Breast epithelium (tissue), 4 donors: ENCODE measurements at places on chromosomes 7 and 10. TPM values are rescaled to one million over a fixed set of nuclear protein-coding genes. Genes with fewer than 3 reads are reported as not detected.

The NUTM2E gene
- total RNA-seq: not detected

The ADAM8 gene
- total RNA-seq: 5.0 TPM

The AGBL3 gene
- total RNA-seq: 5.1 TPM

The VIPR2 gene
- total RNA-seq: 4.6 TPM

The PKD2L1 gene
- total RNA-seq: 1.5 TPM

The CYP3A5 gene
- 25.9 TPM for total RNA-seq

The OGA gene
- total RNA-seq: 169 TPM

The MINDY4 gene
- total RNA-seq: 13.8 TPM

The NEBL gene
- total RNA-seq: 85.2 TPM

The ZC3HAV1L gene
- 19.3 TPM for total RNA-seq

The ACTL6B gene
- not detected for total RNA-seq
